ENCODE measurements at places on chromosomes 2 and 18.

GRCh38 chr2:224466304-224466895 lies 64.5 kb upstream of the FAM124B start:
- DNase-seq: no peak

DNA sequence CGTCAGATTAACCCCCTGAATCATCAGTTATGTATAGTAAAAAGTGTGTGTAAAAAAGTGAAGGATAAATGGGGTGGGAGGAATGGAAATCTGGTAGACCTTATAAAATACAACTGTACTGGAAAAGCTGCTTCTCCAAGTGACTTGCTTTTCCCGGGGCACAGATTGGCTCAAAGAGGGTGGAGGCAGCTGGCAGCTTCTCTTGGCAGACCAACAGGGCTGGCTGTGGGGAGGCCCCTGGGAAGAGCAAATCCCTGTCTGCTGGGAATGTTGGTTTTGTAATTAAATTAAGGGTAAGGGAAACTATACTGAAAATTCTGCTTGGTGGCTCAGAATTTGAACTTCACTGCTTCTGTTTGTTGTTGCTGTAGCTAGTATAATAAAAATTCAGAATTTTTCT lies 154.2 kb upstream of the DLX2 start:
- no peak for DNase-seq

DNA sequence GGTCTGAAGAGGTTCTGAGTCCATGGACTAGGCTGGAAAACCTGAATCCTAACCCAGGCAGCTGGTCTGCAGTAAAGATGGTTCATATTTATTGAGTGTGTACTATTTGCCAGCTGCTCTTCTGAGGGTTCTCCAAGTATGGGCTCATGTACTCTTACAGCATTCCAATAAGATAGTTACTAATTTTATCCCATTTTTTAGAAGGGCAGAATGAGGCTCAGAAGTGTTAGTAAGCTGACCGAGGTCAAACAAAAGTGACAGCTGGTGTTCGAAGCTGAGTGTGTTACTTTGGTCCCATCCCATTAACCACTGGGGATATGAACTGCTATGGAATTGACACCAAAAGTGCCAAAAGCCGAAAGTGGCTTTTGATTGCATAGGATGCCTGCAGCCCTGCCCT lies 76.9 kb downstream of the CABLES1 start:
- DNase-seq: no peak

DNA sequence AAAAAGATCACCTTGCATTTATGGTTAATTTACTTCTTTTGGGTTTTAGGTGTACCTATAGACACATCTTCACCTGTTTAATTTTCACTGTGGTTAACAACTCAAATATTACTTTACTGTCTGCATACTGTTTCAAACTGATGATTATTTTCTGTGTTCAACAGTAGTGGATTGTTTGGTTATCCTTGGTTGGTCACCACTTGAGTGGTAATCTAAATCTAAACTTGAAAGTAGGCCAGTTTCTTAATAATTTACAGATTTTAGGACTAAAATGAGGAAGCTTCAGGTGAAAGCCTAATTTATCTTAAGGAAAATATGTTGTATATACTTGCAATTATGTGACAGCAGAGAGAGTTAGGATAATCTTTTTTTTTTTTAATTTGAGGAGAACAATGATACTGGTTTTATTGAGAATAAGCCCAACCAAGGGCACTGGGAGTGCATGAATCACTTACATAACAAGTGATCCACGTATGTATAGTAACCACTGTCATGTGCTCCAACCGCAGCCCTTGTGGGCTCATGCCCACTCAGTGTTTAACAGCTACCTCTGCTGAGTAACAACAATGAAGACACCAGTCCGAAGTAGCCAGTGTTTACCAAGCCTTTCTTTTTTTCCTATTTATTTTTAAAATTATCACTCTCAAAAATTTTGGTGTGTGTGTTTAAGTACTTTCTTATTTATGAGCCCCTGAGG lies 31.0 kb upstream of the WDSUB1 start:
- no peak for DNase-seq

DNA sequence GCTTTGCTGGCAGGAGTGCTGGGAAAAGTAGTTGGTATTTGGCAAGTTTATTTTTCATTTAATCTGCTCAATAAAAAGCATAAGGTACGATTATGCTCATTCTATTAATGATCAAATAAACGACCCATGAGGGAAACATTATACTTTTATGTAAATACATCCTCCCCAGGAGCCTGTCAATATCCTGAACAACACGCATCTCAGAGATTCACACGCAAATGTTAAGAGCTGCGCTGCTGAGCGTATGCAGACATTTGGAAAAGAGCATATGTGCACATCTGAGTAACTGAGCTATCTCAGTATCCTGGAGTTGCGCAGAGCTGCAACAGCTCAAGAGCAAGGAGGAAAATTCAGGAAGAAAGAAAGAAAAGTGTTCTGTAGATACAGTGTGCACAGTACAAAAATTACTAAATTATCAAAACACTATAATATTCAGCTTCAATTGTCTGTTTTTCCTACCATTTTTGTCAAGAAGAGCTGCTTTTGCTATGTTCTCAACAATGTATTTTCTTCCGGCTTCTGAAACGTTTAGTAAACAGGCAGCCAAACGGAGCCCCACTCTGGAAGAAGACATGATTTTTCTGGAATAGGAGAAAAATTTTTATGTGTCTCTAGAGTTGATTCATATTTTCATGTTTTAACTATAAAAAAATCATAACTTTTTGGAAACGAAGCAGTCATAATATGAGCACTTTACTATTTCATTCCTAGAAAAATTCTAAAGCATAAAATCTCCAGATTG lies 2.4 kb downstream of the FTCDNL1 start:
- no peak for DNase-seq

DNA sequence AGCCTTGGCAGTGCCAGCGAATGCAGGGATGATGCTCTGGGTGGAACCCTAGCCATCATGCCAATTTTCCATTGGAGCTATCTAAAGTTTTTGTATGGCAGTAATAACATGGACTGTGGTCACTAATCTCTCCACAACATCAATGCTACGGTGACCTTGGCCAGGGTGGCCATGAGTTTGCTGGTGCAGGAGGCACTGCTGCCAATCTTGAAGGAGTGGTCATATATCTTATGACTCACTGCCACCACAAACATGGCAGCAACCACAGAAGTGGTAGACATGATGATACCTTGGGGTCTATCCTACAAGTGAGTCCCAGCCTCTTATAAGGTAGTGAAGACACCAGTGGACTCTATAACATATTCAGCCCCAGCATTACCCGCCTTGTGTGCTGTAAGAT lies 104.6 kb downstream of the EVA1A start:
- DNase-seq: no peak

- DNase-seq: no peak
Observed at GRCh38 chr2:129254718-129255117, 724.7 kb upstream of the RAB6C start.

- no peak for DNase-seq
Observed at GRCh38 chr2:205139822-205140463, 542.4 kb upstream of the NRP2 start.

GRCh38 chr18:58046794-58047555 lies 2.9 kb downstream of the NEDD4L start:
- no peak for DNase-seq

Data from effector CD8-positive, alpha-beta T cell (primary cell).